ENCODE measurements at places on chromosomes 2 and 18. TPM values are rescaled to one million over a fixed set of nuclear protein-coding genes. Genes with fewer than 3 reads are reported as not detected.

- DNase-seq = no peak
Measured at GRCh38 chr18:11658019-11658418, 31.0 kb upstream of the GNAL start.

PROC gene
- polyA plus RNA-seq = 3.2 TPM

NGEF gene
- polyA plus RNA-seq = 3.0 TPM

DNA sequence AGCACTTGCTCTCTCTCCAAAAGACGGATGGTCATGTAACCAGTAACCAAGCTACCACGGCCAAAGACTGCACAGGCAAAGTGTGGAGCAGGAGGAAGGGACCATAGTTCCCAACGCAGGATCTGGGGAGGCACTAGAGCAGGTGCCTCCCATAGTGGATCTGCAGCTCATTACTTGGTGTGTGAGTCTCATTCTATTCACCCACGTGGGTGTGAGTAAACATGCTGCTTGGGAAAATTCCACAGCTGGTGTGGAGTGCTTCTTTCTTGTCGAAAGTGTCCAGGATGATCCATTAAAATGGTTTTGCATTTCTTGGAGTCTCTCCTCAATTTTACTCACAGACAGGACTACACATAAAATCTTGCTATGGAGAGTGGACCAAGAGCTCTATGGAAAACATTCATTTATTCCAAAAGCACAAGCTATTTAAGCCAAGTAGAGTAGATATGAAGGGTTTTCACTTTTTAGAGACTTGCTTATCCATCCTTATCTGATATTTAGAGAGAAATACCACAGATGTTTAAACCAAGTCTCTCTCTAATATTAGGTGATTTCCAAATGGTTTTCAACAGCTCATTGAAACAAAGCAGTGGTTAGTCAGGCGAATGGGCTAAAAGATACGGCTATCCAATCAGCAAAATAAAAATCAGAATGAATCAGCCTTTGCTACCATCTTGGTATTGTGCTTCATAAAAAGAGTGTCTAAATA is 104.3 kb upstream of the CCDC195 start:
- no peak for DNase-seq

DNA sequence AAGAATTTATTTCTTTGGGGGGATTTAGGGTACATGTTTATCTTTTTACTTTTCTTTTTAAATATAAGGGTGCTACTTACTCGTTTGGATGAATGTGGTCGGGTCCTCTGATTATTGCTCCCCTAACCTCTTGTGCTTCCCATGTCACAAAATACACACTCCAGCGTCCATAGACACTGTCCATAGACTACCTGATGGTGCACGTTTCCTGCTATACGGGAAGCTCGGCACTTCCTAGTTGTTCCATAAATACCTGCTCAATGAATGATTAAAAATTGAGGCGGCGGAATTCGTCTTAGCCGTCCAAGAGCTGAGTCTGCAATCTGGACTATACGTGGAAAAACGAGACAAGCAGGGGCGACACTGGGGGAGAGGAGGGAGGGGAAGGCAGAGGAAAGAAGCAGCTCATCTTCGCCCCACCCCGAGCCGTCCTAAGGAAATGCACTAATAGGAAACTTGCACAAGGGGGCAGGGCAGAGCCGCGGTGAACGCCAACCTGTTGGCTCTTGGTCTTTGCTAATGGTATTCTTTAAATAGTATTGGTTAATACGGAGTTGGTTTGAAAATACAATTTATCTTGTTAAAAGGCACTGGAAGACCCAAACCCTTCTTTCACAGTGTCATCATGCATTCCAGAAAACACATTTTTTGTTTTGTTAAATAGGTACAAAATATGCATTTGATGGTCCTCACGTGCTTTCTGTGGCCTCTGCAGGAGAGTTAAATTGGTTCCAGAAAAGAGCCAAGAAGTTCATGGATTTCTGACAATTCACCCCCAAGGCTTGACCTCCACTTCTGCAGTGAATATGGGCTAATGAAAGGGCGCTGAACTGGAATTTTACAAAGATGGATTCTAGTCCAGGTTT is 73.0 kb upstream of the KCTD1 start:
- DNase-seq = no peak

C2orf80 gene
- polyA plus RNA-seq = 0.21 TPM

- DNase-seq = no peak
Measured at GRCh38 chr2:240139666-240140393, 628 bp downstream of the OTOS start.

UGT1A9 gene
- 6.9 TPM for polyA plus RNA-seq

DNA sequence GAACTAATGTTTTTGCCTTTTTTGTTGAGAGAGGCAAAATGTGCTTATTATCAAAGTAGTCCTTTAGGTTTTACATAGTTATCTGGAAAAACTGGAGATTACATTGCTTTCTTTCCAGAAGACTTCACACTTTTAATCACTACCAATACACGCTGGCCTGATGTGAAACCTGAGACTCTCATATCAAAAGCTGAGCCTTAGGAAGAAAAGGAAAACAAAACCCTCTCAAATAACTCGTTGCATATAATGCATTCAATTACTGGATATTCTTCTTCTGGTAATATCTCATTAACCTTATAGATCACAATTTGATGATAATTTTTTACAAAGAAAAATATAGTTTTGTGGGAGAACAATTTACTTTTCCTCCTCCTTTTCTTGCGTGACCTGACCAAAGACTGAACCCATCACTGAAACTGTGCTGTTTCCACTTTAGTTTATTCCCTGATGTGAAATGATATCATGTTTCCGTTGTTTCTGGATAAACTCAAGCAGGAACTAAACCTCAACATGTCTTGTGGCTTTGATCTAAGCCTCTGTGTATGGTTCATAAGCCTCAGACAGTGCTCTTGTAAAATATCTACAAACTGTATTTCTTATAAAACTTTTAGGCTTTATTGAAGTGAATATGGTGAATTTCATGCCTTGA is 332.4 kb downstream of the GULP1 start:
- no peak for DNase-seq

FRZB gene
- 10.0 TPM for polyA plus RNA-seq

DNA sequence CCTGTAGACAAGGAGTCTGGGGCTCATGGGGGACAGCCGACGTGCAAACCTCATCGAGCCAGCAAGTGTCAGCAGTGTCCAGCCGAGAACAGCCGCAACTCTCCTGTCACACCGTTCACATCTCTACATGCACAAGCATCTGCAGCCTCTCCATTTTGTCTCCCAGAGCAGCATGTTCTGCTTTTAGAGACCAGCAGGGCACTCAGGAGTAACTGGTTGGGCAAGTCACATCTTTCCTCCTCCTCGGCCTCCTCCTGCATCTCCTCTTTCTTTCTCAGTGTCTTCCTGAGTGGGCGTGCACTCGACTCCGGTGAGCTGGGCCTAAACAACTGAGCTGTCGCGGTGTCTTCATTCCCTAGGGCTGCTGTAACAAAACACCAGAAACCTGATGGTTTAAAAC is 249.9 kb downstream of the SH3BP4 start:
- no peak for DNase-seq

NPC1 gene
- 21.3 TPM for polyA plus RNA-seq

Data from right renal cortex interstitium (tissue), 3 donors.